ENCODE measurements at places on chromosomes 12 and 14.

DNA sequence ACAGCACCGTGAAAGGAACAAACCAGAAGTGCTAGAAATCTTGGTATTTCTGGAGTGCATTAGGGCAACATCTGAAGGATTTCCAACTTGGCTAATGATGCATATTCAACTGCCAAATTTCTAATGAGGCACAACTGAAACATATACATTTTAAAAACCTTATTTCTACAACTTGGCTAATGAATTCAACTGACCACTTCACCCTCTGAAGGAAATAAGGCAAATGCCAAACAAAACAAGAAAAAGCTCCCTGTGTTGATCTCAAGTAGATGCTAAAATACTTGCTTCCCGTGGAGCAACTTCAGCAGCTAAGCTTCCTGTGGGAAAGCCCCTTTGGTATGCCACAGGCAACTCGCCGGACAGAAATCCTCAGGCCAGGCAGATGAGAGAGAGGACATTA lies 167.1 kb downstream of the TTC7B start:
- DNase-seq: no peak

GRCh38 chr14:102802834-102803523 lies 25.7 kb downstream of the TRAF3 start:
- DNase-seq: no peak

DNA sequence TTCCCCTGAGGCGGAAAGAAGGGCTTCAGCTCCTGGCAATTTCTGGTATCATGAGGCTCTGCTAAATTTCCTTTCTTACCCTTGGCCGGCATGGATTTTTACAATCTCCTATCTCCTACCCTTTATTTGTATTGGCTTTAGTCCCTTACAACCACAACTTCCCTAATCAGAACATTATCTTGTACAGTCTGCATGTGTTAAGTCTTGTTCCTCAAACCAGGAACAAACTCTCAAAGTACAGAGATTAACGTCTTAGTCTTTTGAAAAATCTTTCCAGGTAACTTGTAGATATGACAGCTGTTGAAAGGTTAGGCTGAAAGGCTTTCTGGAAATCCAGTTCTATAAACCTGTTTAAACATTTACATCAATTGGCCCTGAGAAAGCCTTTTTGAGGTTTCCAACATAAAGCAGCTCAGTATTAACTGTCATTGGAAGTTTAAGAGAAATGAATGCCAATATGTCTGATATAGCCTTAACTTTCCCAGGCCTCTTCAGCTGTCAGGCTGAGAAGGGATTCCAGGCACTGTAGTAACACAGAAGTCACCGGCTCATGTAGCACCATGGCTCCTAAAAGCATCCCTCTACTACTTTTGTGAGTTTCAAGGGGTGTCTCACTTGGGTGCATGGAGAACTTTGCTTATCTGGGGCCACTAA lies 360.5 kb downstream of the FUT8 start:
- no peak for DNase-seq

DNA sequence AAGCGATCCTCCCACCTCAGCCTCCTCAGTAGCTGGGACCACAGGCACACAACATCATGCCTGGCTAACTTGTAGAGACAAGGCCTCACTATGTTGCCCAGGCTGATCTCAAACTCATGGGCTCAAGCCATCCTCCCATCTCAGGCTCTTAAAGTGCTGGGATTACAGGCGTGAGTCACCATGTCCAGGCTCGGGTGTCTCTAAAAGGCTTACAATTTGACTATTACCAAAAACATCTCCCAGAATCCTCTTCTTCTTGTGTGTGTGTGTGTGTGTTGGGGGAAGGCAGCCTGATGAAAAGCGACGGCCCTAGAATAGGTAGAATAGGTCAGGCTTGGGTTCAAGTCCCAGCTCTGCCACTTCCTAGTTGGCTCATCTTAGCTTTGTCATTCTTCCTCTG lies 16.8 kb downstream of the MSI1 start:
- no peak for DNase-seq

GRCh38 chr12:113673458-113674238 lies 202.0 kb upstream of the LHX5 start:
- no peak for DNase-seq

DNA sequence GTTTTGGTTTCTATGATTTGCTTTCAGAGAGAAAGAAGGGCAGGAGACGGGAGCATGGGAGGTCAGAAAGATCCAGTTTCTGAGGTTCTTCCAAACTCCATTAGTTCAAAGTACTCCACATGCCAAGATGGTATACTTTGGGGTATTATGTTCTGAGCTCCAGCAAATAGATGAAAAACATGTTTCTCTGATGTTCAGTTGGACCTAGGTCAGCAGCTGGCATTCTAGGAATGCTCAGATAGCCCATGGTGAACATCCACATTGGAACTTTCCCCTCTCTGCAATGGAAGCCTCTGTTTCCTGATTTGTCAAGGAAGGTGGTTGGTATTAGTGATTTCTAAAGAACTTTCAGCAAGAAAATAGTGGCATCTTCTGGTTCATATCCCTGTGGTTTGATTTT lies 257.5 kb downstream of the KTN1 start:
- no peak for DNase-seq

DNA sequence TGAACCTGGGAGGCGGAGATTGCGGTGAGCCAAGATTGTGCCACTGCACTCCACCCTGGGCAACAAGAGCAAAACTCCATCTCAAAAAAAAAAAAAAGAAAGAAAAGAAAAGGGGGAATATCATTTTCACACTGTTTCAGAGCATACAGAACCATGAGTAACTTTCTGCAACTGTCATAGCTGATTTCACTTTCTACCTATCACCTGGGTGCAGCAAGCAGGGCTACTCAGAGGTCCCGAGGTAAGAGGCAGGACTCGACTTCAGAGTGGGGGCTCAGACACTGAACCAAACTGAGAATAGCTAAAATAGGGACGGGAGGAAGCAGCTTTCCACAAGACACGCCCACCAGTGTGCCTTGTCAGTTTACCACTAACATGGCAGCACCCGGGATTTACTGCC lies 29.8 kb downstream of the OR10P1 start:
- no peak for DNase-seq

- DNase-seq: no peak
Measured at GRCh38 chr12:64992116-64992515, 129.0 kb downstream of the WIF1 start.

- DNase-seq: no peak
Measured at GRCh38 chr14:50052517-50052916, 63.9 kb downstream of the VCPKMT start.

- DNase-seq: no peak
Measured at GRCh38 chr12:87690236-87690810, 338.9 kb downstream of the C12orf50 start.

DNA sequence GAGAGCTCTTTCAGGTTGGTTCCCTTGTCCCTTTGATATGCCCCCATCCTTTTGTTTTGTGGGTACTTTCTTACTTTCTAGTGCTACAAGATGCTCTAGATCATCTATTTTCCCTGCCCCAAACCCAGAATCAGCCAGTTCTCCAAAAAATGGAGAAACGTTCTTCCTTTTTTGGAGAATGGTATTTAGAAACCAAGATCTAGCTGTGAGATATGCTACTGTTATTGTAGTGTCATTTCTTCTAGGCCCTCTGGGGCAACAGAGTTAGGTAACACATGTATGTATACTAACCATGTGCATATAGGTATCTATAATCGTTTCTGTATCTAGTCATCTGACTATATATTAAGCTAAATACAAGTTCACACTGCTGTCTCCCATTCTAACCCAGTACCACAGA lies 6.9 kb upstream of the IGFBP6 start:
- no peak for DNase-seq
